Right lung (tissue), 10 donors: ENCODE measurements at places on chromosomes 11 and 22. TPM values are rescaled to one million over a fixed set of nuclear protein-coding genes. Genes with fewer than 3 reads are reported as not detected.

The C22orf42 gene
- polyA plus RNA-seq: not detected

The GGTLC2 gene
- 0.42 TPM for polyA plus RNA-seq

The OR5P2 gene
- polyA plus RNA-seq: not detected

The RIC3 gene
- 1.9 TPM for polyA plus RNA-seq

The P2RY2 gene
- polyA plus RNA-seq: 1.1 TPM

The HEPACAM gene
- polyA plus RNA-seq: 0.15 TPM

The OR52I2 gene
- 0.06 TPM for polyA plus RNA-seq

The CRYBB3 gene
- 0.40 TPM for polyA plus RNA-seq

The ATG2A gene
- 13.7 TPM for polyA plus RNA-seq

The ADORA2A gene
- 33.5 TPM for polyA plus RNA-seq

The NTM gene
- polyA plus RNA-seq: 21.8 TPM

The LDLRAD3 gene
- 16.6 TPM for polyA plus RNA-seq

The CRYBA4 gene
- 0.48 TPM for polyA plus RNA-seq

The FBXO7 gene
- polyA plus RNA-seq: 113 TPM

GRCh38 chr11:63609971-63610580 lies 4.2 kb downstream of the PLAAT3 start:
- DNase-seq: no peak

DNA sequence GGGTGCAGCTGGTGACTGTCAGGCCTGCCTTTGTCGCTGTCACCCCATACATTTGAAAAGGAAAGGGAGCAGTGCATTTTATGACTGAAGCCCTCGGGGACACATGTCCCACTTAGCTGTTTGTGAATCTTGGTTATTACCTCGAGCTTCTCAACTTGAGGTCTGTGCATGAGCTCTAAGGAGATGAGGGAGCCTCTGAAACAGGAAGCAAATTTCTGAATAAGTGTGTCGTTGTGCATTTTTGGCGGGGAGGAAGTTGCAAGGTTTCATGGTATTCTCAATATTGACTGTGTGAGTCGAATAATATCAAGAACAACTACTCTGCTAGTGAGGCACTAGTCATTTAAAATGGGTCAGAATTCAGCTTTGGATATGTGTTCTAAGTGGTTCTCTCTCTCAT lies 149.7 kb upstream of the PLET1 start:
- DNase-seq: no peak

DNA sequence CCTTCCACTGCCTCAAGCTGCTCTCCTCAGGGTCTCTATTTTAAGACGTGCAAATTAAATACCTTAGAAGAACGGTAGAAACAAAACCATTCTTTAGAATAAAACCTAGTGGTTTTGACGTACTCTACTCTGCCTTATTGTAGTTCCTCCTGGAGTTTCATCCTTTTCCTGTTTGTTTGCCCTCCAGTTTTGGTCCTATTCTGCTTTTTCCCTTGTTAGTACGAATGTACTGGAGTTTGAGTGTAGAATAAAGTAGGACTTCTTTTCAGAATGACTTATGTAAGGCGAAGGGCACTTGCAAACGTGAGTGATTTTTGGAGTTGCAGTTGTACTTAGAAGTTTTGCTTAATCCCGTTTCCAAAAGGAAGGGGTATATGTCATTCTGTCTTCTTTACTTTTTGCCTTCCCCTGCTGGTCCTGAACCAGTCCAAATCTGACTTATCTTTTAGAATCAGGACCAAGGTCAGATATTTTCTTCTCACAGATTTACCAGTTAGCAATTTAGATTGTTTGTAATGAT lies 1.4 kb downstream of the SIK2 start:
- no peak for DNase-seq

DNA sequence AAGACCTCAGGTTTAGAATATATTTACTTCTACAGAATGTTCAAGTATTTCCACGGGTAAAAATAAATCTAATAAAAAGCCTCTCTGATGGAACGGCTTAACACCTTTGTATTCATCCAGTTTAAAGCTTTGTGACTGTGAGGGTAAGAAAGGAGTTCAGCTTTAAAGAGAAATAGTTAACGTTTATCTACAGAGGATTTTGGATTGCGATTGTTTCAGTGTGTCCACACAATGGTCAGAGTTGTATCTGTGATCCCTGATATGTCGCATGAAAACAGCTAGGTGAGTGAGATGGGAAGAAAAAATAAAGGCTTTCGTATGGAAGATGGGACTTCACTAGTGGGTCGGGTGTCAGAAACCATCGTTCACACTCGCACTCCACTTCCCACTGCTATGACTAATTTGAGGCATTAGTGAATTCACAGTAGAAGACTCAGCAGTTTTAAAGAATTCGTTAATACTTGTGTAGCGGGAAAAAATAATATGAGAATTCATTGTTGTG lies 1.6 kb downstream of the APLP2 start:
- DNase-seq: no peak

- DNase-seq: no peak
These were observed 34.3 kb upstream of the ASPHD2 start for GRCh38 chr22:26394777-26395176.

DNA sequence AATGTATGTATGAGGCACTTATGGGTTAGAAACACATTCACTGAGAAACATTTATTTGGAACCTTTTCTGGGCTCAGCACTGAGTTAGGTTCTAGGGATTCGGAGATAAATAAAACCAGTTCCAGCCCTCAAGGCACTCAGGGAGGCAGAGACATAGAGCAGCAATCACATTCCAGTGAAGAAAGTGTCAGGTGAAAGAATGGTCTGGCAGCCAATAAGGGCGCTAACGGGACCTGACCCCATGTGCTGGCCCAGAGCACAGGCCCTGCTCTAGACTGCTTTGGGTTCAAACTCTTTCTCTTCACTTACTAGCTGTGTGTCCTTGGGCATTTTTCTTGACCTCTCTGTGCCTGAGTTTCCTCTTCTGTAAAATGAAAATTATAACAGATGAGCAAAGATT lies 146.0 kb upstream of the SYT13 start:
- DNase-seq: no peak

DNA sequence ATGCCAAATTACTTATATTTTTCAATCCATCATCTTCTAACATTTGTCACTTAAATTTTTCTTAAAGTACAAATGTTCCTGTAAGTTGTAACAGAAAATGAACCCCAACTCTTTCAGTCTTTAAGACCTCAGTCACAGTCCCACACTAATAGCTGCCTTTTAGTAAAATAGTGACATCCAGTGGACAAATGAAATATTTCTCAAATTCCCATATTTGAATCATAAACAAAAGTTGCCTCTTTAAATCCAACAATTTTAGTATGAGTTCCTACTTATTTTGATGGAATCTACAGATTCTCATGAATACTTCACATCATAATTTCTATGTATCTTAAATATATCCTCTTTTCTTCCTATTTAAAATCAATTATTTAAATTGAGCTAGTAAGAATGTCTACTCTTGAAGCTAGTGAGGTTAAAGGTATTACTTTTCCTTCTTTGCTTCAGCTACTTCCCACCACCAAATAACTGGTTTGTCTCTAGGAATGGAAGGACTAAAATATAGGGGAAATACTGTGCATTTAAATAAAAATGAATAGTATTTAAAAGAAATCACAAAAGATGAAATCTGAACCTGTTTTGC lies 9.2 kb downstream of the LIN7C start:
- no peak for DNase-seq

- no peak for DNase-seq
These were observed 135.4 kb downstream of the METTL15 start for GRCh38 chr11:28243581-28243980.

GRCh38 chr11:114081641-114082414 lies 22.3 kb downstream of the ZBTB16 start:
- no peak for DNase-seq

- DNase-seq: no peak
These were observed 531 bp downstream of the RAB3IL1 start for GRCh38 chr11:61916737-61917333.

DNA sequence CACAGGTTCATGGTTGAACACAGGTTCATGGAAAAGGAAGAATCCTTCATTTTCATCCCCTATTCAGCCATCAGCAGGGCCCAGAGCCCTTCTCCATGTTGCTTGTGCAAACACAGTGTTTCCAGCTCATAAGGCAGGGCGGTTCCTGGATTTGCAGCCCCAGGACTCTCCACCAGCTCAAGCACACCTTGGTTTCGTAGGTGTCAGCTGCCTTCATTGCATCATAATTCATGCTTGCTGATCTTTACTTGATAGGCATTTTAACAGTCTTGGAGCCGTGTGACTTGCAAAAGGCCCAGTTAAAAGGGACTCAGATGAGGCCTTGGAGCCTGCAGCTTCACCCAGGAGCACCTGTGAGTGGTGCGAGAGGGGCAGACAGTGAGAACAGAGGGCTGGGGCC lies 318.1 kb upstream of the B3GAT1 start:
- no peak for DNase-seq

DNA sequence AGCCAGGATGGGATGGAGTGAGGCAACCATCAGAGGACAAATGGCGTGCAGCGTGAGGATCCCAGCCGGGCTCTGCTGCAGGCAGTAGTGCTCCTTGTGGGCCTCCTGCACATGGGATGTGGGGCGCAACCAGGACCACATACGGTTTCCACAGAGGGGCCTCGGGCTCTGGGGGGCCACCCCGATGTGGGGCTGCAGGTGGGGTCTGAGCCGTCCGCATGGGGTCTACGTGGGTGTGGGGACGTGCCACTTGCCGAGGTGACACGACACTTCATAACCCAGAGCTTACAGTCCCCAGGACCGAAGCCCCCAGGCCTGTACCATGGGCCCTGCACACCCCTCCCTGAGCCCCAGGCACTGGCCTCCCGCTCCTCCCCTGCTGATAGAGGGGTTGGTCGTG lies 10.8 kb downstream of the TTLL8 start:
- DNase-seq: no peak

- DNase-seq: no peak
These were observed 110.2 kb downstream of the ST3GAL4 start for GRCh38 chr11:126465573-126466188.

GRCh38 chr11:15783619-15784018 lies 572.7 kb downstream of the SOX6 start:
- DNase-seq: no peak

GRCh38 chr11:4569075-4569474 lies 12.5 kb upstream of the OR52I2 start:
- no peak for DNase-seq

DNA sequence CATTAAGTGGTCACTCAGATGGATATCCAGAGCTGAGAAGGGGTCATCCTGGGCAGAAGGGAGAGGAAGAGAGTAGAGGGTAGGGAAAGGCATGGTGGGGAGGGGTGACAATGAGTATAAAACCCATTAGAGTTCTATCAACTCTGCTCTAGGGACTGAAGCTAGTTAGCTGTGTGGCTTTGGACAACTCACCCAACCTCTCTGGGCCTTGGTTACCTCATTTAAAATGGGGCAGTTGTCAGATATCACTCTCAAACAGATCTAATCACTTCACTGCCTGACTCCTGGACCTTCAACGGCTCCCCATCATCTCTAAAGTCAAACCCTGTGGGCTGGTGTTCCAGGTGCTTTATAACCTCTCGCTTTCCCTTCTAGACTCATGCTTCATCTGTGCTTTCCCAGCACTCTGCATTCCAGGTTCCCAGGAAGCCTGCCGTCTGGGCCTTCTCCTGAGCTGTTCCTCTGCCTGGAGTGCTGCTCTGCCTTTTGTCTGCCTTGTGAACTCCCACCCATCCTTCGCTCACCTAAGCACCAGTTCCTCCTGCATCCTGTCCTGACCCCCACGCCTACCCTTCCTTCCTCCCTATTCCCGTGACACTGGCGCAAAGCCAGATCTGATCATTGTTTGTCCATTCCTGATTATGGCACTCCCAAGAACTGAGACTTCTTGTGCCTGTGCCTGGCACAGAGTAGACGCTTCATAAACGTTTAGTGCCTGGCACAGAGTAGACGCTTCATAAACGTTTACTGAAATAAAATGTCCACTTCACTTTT lies 22.3 kb upstream of the KCNJ11 start:
- no peak for DNase-seq
